ENCODE measurements at places on chromosomes 3 and 15.
A peak's percentile ranks its signal among the peaks of the same experiment; 100 is the strongest.

GRCh38 chr15:40333922-40334492 is 6.7 kb downstream of the CCDC9B start:
- DNase-seq = peak; percentile 56

DNA sequence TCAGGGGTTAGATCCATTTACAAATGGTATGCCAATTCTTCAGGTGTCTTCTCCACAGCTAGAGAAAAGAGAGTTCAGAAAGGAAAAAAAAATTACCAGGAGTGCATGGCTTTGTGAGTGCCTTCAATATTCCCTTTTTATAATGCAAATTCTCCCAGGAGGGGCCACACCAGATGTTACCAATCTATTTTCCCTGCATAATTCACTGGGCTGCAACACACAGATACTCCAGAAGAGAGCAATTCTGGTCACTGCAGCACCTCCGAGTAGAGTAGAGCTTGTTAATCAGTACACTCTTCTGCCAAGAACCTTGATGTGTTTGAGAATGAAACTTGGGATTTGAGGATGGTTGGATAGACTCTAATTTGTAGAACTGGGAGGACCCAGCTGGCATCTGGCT is 80.7 kb upstream of the SPRED1 start:
- DNase-seq = no peak

- peak; percentile 99 for DNase-seq
These were observed at the start of gene ADAM10 for GRCh38 chr15:58749532-58750337. ADAM10 (minus strand) TSS chr15:58749707; CDS start chr15:58749534, 173 bp downstream.

- no peak for DNase-seq
These were observed 1.2 kb upstream of the TCAIM start for GRCh38 chr3:44337248-44337785.

DNA sequence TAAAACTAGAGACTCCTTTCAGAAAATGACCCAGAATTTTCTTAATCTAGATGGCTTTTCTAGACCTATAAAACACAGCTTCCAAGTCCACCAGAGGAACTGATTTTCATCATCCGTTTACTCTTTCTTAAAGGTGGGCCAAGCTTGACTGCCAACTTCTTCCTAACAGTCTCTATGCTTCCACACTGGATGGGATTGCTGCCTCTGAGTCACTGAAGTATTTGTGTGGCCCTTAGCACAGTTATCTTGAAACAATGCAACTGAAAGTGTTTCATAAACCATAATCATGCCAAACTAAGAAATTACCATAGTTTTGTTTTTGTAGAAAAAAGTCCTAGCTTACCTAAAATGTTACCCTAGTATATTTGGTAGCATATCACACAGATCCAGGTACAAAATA is 985.7 kb downstream of the TUSC7 start:
- DNase-seq = no peak

DNA sequence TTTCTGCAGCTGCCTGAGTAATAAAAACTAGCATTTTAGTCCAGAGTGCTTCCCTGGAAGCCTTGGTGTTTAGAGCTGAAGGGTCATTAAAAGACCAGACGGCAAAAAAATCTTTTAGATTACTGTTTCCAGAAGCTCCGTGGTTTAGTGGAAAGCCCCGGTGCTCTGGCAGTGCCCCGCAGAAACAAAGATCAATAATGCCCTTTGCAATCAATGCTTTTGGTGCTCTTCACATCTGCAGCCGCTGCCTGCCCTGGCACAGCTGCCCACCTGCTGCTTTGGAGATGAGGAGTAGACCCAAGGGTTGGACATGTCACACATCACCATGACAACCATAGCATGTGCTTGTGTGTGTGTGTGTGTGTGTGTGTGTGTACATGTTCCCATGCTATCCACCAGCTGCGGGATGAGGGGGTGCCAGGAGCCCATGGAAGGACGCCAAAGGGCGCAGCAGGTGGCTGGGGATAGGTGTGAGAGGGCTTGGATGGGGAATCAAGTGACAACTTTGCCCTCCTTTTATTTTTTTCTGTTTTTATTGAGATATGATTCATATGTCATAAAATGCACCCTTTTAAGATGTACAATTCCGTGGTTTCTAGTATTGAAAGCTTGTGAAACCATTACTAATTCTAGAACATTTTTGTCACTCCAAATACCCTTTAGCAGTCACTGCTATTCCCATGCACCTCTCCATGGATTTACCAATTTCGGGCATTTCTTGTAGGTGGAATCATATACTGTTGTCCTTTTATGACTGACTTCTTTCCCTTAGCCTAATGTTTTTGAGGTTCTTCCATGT is 75.7 kb upstream of the KLHL25 start:
- DNase-seq = no peak

- no peak for DNase-seq
These were observed 6.8 kb downstream of the TLNRD1 start for GRCh38 chr15:81007428-81008064.

- DNase-seq = peak; percentile 34
These were observed 54.1 kb upstream of the TIPARP start for GRCh38 chr3:156620260-156620659.

DNA sequence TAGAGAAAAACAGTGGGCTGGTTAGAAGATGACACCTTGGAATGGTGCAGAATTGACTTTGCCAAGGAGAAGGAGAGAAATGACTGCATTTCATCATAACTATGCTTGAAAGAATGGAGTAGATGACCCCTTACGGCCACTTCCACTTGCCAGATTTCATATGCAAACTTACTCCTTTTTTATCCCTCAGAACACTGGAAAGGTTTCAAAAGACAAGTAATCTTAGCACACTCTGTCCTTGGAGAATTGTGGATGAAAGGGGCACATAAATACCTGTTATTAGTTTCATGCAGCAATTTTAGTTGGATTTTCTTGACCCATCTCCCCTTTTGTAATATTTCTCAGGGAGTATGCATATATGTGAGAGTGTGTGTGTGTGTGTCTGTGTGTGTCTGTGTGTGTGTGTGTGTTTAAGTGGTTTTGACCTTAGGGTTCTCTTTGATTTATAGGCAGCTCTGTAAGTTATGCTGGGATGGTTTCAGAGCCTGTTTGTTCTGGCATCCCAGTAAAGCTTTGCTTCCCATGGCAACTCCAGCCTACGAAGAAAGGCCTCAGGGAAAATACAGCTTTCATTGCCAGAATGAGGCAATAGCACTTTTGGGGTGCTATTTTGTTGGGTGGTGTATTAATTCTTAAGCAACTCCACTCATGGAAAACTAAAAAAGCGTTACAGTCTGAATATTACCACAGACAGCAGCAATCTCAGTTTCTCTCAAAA is 122.2 kb upstream of the TP63 start:
- no peak for DNase-seq

- DNase-seq = no peak
These were observed 373.5 kb downstream of the NR2F2 start for GRCh38 chr15:96703794-96704550.

GRCh38 chr3:196122021-196122687 is 40.3 kb upstream of the TFRC start:
- DNase-seq = no peak

GRCh38 chr15:47870300-47870955 is 153.1 kb downstream of the SEMA6D start:
- DNase-seq = no peak

GRCh38 chr3:36730966-36731365 is 33.4 kb downstream of the DCLK3 start:
- peak; percentile 15 for DNase-seq

- DNase-seq = no peak
These were observed 41.4 kb upstream of the IL12A start for GRCh38 chr3:159947220-159947619.

DNA sequence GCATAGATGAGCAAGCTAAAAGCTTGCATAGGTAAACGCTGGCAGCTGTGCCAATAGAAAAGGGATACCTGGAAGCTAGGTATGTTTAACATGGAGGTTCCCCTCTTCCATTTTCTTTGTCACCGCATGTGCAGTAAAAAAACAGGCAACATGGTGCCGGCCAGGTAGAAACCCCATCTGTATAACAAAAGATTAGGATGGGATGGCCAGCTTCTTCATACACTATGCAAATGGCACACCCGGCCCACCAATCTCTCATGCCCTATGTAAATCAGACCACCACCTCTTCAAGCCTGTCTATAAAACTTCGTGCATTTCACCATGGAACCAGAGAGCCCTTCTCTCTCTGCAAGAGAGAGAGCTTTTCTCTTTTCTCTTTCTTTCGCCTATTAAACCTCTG is 224.3 kb upstream of the P2RY1 start:
- no peak for DNase-seq

- no peak for DNase-seq
These were observed 102.8 kb downstream of the CHSY1 start for GRCh38 chr15:101148881-101149664.

DNA sequence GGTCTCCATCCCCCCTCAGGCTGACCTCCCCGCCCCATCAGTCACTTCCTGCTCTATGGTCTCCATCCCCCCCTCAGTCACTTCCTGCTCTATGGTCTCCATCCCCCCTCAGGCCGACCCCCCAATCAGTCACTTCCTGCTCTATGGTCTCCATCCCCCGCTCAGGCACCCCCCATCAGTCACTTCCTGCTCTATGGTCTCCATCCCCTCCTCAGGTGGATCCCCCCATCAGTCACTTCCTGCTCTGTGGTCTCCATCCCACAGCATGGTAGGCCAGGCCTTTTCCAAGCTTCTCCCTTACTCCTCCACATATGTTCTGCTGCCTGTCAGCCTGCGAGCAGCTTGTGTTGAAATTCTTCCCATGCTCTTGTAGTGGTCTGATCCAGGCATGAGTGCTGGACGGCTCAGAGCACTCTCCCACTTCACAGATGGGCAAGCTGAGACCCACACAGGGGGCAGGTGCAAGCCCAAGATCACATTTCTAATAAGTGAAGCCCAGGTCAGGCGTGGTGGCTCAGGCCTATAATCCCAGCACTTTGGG is 36.8 kb downstream of the BDH1 start:
- no peak for DNase-seq
